ENCODE measurements at places on chromosomes 2 and 18. TPM values are rescaled to one million over a fixed set of nuclear protein-coding genes. Genes with fewer than 3 reads are reported as not detected.
A peak's percentile ranks its signal among the peaks of the same experiment; 100 is the strongest.

Gene CHRNG
- total RNA-seq: 0.57 TPM

DNA sequence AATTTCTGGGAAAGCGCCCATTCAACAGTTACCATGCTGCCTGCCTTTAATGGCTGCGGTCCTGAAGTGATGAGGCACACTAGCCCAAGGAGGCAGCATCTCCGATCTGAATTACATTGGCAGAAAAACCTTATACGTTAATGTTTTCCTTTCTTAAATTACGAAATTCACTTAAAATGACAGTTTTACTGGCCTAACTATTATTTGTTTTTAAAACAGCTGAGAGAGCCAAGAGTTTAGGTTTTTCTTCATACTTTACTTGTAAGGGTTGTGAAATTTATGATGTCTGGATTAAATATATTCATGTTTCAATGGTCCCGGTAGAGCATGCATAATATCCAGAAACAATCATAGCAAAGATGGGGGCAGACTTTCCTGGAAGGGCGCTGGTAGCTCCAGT lies 115.2 kb upstream of the REV1 start:
- DNase-seq: no peak

Gene RAB6C
- total RNA-seq: 0.05 TPM

- DNase-seq: no peak
Measured at GRCh38 chr18:48706731-48707130, 167.9 kb downstream of the CTIF start.

DNA sequence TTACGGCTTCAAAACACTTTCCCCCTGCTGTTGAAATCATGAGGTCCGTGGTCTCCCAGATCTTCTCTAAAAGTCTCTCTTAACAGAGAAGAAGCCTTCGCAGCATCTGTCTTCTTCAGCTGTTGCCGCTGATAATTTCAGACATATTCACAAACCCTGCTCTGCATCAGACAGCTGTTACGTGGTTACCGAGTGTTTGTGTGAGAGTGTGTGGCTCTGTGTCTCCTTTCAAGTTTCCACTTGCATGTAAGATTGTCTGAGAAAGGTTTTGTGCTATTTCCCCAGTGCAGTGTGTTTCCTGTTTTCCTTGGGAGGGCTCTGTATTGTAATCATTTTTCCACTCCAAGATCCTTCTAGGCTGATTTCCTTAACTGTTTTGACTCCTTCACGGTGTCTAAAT lies 32.8 kb downstream of the MAIP1 start:
- peak; percentile 60 for DNase-seq

DNA sequence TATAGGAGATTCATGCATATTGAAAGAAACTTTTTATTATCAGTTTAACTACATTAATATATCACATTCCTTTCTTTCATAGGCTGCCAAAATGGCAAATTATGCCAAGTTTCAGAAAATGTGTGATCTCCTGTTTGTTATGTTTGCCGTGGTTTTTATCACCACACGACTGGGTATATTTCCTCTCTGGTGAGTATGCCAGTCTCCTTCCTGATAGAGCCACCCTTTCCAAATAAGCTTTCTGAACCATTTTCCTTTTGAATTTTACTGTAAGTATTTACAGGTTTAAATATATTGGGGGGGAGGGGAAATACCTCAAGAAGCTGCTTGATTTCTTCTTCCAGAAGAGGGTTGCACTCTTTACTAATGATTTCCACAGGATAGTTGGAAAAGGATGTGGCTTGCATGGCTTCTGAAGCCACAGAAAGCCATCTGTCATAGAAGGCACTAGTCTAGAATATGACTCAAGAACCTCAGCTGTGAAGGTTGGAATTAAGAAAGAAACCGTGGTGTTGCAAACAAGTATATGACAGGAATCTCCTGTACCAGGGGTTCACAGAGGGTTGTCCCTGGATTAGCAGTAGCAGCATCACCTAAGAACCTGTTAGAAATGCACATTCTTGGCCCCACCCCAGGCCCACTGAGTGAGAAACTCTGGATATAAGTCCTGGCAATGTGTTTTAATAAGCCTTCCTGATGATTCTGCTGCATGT lies 84.5 kb upstream of the NOSTRIN start:
- peak; percentile 11 for DNase-seq

- DNase-seq: no peak
Measured at GRCh38 chr2:190626641-190627210, 22.2 kb upstream of the NAB1 start.

- DNase-seq: no peak
Measured at GRCh38 chr2:129175051-129175450, 804.4 kb upstream of the RAB6C start.

- no peak for DNase-seq
Measured at GRCh38 chr2:230008708-230009066, 60.0 kb downstream of the SLC16A14 start.

DNA sequence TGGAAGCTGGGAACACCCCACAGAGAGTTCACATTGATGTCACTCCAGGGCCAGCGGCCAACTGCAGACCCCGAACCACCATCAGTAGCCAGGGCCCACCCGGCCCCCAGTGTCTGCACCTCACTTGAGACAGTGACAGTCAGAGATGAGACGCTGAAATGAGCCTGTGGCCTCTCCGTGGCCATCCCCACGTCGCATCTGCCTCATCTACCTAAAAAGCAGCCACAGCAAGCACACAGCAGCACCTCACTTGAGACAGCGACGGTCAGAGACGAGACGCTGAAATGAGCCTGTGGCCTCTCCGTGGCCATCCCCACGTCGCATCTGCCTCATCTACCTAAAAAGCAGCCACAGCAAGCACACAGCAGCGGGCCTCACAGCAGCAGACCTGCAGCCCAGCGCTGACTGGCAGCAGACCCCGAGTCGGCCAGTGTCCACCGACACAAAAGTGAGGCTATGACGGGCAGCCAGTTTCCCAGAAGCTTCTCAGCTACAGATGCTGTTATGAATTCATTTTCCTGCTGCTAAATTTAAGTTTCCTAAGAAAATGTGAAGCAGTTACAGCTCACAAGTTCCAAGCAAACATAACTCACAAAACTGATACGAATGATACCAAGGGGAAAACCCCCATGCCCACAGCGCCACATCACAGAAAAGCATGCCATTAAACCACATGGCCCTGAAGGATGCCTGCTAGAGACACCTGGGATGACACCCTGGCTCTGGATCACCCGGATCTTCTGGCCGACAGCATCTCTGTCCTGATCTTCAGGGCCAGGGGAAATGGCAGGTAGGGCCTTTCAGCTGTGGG lies 27.7 kb downstream of the SNORC start:
- DNase-seq: no peak

- peak; percentile 56 for DNase-seq
Measured at GRCh38 chr2:171210864-171211431, 50.3 kb upstream of the TLK1 start.

Gene COA5
- 47.8 TPM for total RNA-seq

Gene HOXD10
- not detected for total RNA-seq

GRCh38 chr2:44894058-44894457 lies 47.4 kb upstream of the SIX3 start:
- DNase-seq: no peak

DNA sequence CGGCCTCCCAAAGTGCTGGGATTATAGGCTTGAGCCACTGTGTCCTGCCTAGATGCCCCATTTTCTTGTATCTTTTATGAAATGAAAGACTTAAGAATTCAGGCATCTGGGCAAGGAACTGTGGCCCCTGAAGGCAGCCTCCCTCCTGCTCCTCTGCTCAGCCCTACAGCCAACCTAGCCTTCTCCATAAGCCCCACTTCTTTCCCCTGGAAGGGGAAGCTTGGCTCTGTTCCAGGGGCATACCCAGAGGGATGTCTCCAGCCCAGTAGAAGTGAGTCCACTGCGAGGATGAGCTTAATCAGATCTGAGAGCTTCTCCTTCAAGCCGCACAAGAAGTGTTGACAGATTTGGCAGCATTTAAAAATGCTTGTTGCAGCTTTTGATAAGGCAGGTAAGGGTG lies 39.7 kb downstream of the RHOB start:
- no peak for DNase-seq

- no peak for DNase-seq
Measured at GRCh38 chr18:77066689-77067088, 65.9 kb downstream of the MBP start.

Gene LGALSL
- total RNA-seq: 1.7 TPM

DNA sequence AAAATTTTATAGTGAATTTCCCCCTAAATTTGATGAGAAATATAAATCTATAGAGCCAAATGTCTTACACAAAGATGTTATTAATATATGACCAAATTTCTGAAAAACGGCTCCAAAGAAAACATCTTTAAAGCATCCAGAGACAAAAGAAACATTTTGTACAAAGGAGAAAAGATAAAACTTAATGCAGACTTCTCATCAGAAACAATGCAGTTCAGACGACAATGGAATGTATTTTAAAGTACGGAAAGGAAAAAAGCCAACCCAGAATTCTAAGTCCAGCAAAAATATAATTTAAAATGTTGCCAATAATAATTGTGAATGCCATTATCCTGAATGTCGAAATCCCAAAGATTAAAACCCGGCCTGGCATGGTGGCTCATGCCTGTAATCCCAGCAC lies 129.4 kb downstream of the MCFD2 start:
- DNase-seq: no peak

Gene MAP2
- 2.5 TPM for total RNA-seq

- no peak for DNase-seq
Measured at GRCh38 chr2:83016343-83017110, 1442.6 kb downstream of the SUCLG1 start.

GRCh38 chr2:212109217-212109616 lies 429.4 kb downstream of the ERBB4 start:
- no peak for DNase-seq

GRCh38 chr18:10072671-10073175 lies 158.9 kb downstream of the VAPA start:
- DNase-seq: no peak

Gene RNU2-63P
- total RNA-seq: 91.1 TPM

Gene MC4R
- 0.33 TPM for total RNA-seq

Gene GDF7
- total RNA-seq: 0.09 TPM

DNA sequence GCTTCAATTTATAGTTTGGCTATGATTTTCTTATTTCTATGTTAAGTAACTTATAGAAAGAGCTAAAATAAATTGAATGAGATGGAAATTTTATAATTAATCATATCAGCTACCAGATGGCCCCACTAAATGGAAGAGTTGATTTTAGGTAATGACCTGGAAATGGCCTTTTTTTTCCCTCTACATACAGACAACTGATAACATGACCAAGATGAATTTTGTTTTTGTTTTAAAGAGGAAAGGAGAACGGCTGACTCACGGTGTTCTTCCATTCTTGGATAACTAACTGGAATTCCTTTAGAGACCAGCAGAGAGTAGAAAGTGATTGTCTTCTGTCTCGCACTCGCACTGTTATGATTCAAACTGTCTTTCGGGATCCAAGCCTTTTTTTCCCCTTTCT lies 91.0 kb downstream of the TMEM185B start:
- no peak for DNase-seq

GRCh38 chr18:37742436-37742835 lies 176.8 kb upstream of the CELF4 start:
- no peak for DNase-seq

Gene CHRND
- 0.57 TPM for total RNA-seq

DNA sequence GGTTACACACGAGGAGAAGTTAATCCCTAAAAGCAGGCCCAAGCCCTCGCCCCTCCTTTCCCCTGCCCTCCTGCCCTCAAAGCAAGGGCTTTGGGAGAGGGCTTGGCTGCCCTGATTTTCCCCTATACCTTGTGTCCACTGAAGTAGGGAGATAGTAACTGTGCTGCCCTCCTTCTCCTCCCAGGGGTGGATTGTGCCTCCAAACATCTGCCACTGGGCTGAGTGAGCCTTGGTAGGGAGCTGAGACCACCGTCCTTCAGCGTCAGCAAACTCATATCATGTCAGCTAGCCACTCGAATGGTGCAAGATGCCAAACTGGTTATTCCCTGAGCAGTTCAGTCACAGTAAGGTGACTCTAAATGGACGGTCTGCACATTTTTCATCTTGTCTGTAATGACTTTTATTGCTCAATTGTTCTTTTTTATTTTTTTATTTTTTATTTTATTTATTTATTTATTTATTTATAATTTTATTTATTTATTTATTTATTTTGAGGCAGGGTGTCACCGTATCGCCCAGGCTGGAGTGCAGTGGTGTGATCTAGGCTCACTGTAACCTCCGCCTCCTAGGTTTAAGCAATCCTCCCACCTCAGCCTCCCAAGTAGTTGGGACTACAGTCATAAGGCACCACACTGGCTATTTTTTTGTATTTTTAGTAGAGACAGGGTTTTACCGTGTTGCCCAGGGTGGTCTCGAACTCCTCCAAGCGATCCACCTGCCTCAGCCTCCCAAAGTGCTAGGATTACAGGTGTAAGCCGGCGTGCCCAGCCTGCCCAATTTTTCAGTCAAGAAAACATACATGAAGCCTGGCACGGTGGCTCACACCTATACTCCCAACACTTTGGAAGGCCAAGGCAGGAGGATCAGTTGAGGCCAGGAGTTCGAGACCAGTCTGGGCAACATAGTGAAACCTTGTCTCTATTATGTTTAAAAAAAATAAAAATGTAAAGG lies 8.7 kb downstream of the PCBP1 start:
- DNase-seq: no peak

DNA sequence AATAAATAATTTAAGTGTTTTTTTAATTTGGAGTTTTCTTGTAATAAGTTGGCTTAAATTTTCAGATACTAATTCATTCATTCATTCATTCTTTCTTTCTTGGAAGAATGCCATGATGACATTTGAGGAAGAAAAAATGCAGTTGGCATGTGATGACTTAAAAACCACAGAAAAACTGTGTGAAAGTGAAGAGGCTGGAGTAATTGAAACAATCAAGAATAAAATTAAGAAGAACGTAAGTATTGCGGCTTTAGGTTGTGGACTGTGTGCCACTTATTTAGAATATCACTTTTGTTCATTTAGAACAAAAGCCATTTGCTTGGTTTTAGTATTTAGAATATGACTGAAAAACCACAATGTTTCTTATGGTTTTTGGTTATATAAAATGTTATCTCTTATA lies 51.4 kb downstream of the TTC39C start:
- DNase-seq: no peak

GRCh38 chr2:214127571-214127970 lies 283.3 kb upstream of the VWC2L start:
- no peak for DNase-seq

DNA sequence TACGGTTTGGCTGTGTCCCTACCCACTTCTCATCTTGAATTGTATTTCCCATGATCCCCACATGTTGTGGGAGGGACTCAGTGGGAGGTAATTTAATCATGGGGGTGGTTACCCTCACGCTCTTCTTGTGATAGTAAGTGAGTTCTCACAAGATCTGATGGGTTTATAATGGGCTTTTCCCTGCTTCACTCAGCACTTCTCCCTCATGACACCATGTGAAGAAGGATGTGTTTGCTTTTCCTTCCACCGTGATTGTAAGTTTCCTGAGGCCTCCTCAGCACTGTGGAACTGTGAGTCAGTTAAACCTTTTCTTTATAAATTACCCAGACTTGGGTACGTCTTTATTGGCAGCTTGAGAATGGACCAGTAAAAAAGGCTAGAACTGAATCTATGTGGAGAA lies 750.0 kb upstream of the ID2 start:
- DNase-seq: no peak

Gene NYAP2
- 0.05 TPM for total RNA-seq

Gene CD302
- total RNA-seq: 4.6 TPM

GRCh38 chr2:47323009-47323821 lies 79.7 kb upstream of the MSH2 start:
- peak; percentile 78 for DNase-seq

Gene TEX44
- total RNA-seq: not detected

Gene COMMD1
- 39.9 TPM for total RNA-seq

- DNase-seq: no peak
Measured at GRCh38 chr2:219644801-219645480, 17.5 kb downstream of the SLC4A3 start.

- no peak for DNase-seq
Measured at GRCh38 chr2:215583881-215584280, 148.0 kb upstream of the FN1 start.

All from thymus (tissue), 14 donors.